ENCODE measurements at places on chromosomes 1 and 21. TPM values are rescaled to one million over a fixed set of nuclear protein-coding genes. Genes with fewer than 3 reads are reported as not detected.
A peak's percentile ranks its signal among the peaks of the same experiment; 100 is the strongest.

CDK18 gene
- total RNA-seq = 4.0 TPM

SNRPE gene
- 54.4 TPM for total RNA-seq

DNA sequence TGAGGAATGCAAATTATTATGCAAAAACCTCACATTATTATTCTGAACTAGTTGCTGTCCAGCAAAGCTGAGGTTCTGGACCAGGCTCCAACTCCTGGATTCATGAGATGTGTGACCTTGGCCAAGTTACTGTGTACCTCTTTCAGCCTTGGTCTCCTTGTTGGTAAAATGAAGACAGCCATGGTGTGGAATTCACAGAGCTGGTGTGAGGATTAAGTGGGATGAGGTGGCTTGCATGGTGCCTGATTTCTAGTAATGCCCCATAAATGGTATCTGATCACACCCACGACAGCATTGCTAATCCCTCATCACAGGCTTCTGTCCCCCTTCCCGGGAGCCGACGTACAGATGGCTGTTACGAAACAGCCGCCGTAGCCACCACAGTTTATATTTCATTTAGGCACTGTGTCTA is 59.6 kb downstream of the PGBD5 start:
- no peak for DNase-seq
- no peaks in the 10 kb centered on the region for H3K36me3 ChIP-seq
- H3K27me3 ChIP-seq = no peaks in the 10 kb centered on the region
- H3K27ac ChIP-seq = no peak overlapping the region
- H3K4me3 ChIP-seq = no peak overlapping the region

- no peaks in the 10 kb centered on the region for H3K36me3 ChIP-seq
- no peaks in the 10 kb centered on the region for H3K4me1 ChIP-seq
- no peak overlapping the region for H3K27ac ChIP-seq
These were observed 1644.0 kb upstream of the B3GALT2 start for GRCh38 chr1:194830387-194830786.

GRCh38 chr1:12422488-12422887 is 192.7 kb downstream of the VPS13D start:
- H3K4me3 ChIP-seq = no peak overlapping the region
- H3K4me1 ChIP-seq = peaks cover 9% of the 10 kb centered on the region
- peaks cover 11% of the 10 kb centered on the region for H3K36me3 ChIP-seq
- H3K27me3 ChIP-seq = no peaks in the 10 kb centered on the region

GRCh38 chr1:9629445-9630201 is 21.9 kb upstream of the PIK3CD start:
- peaks cover 65% of the 10 kb centered on the region for H3K4me1 ChIP-seq
- H3K27me3 ChIP-seq = no peaks in the 10 kb centered on the region
- peak overlapping the region; percentile 85 for H3K27ac ChIP-seq
- no peaks in the 10 kb centered on the region for H3K36me3 ChIP-seq

DNA sequence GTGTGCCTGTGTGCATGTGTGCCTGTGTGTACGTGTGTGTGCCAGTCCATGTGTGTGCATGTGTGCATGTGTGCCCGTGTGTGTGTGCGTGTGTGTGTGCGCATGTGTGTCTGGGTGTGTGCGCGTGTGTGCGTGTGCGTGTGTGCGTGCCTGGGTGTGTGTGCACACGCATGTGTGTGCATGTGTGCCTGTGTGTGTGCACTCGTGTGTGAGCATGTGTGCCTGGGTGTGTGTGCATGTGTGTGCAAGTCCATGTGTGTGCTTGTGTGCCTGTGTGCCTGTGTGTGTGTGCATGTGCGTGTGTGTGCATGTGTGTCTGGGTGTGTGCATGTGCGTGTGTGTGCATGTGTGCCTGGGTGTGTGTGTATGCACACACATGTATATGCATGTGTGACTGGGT is 28.7 kb upstream of the COL6A2 start:
- H3K27me3 ChIP-seq = peaks cover 2% of the 10 kb centered on the region
- no peak overlapping the region for H3K27ac ChIP-seq
- no peaks in the 10 kb centered on the region for H3K4me1 ChIP-seq
- H3K4me3 ChIP-seq = no peak overlapping the region
- no peaks in the 10 kb centered on the region for H3K36me3 ChIP-seq
- DNase-seq = no peak

DNA sequence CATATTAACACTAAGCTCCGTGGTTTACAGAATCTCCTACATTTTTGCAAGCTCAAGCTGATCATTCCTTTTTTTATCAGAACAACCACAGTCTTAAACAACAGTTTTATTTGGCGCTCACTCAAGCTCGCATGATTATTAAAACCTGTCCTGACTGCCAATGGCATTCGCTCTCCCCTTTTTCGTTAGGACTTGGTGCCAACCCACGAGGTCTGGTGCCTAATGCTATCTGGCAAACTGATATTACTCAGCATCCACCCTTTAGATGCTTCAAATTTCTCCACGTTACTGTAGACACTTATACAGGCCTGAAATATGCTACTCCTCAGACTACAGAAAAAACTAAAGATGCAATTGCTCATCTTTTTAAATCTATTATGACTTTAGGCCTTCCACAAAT is 23.0 kb upstream of the ITLN1 start:
- H3K4me1 ChIP-seq = no peaks in the 10 kb centered on the region
- no peak overlapping the region for H3K4me3 ChIP-seq
- H3K27ac ChIP-seq = no peak overlapping the region
- no peaks in the 10 kb centered on the region for H3K36me3 ChIP-seq

DNA sequence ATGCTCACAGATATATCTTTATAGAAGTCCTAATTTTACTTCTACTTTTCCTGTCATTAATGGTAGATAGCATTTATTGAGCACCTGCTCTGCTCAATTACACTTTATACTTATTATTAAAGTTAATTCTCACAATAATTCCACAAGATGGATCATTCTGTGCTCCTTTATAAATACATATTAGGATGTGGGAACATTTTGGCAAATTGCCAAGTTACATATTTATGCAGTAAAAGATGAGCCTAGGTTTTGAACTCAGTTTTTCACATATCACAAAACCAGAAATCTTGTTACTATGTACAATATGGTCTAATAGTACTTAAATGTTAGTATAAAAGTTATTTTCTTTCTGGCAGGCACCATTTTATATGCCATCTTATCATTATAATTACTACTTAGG is 895.0 kb upstream of the B3GALT2 start:
- H3K4me3 ChIP-seq = no peak overlapping the region
- H3K27me3 ChIP-seq = no peaks in the 10 kb centered on the region
- no peak overlapping the region for H3K27ac ChIP-seq
- DNase-seq = no peak
- H3K36me3 ChIP-seq = no peaks in the 10 kb centered on the region

DNA sequence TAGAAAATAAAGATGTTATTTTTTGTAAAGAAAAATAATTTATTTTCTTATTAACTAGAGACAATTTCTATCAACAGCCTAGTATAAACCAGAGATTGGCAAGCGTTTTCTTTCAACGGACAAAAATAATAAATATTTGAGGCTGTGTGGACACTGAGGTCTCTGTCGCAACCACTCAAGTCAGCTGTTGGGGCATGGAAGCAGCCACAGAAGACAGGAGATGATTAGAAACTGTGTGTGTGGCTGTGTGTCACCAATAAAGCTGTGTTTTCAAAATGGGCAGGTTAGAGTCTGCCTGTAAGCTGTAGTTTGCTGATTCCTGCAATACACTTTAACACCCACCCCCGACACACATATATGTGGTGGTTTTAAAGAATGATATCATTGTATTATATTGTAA is 200.6 kb upstream of the HMCN1 start:
- H3K36me3 ChIP-seq = no peaks in the 10 kb centered on the region
- H3K27ac ChIP-seq = no peak overlapping the region
- H3K4me3 ChIP-seq = no peak overlapping the region
- H3K27me3 ChIP-seq = no peaks in the 10 kb centered on the region
- no peaks in the 10 kb centered on the region for H3K4me1 ChIP-seq
- DNase-seq = no peak

- H3K27ac ChIP-seq = no peak overlapping the region
- H3K36me3 ChIP-seq = no peaks in the 10 kb centered on the region
- DNase-seq = no peak
- H3K4me3 ChIP-seq = no peak overlapping the region
These were observed 150.6 kb upstream of the KCTD3 start for GRCh38 chr1:215416497-215416896.
